A172 (cell line): ENCODE measurements at places on chromosomes 4 and X. TPM values are rescaled to one million over a fixed set of nuclear protein-coding genes. Genes with fewer than 3 reads are reported as not detected.

Gene HOPX
- not detected in 2 replicates for total RNA-seq

GRCh38 chr4:177057186-177057585 is 252.5 kb upstream of the NEIL3 start:
- no peak for DNase-seq

DNA sequence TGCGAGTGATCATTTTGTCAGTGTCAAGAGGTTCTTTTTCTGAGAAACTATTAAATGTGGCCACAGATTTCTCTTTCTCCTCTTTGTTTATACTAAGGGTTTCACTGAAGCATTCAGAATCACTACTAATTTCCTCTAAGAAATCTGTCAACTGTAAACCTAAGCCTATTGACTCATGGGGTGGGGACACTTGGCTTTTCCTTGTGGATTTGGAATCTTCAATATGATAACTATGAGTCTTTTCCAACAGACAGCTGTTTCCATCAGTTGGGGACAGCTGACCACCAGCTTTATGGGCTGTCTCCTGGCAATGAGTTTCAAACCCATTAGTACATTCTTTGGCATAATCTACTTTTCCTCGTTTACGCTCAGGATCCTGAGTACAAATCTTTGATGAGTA is 13.8 kb downstream of the PGRMC1 start:
- no peak for DNase-seq

DNA sequence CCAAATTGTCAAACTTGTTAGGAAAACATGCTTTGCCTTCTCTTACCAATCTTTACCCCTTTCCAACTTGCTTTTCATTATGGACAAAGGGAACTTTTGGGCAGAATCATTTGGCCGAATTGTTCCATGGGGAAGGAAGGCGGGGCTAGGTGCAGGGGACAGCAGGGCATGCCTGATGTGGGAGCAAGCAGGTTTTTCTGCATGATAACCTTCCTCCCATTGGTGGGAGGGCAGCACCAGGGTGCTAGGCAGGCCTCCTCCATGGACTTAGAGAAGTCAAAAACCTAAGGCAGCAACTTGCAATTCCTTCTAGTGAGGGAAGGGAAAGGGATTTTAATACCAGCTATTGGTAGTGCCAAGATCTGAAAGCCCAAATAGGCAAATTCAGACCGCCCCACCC is 260.5 kb downstream of the MAPK10 start:
- no peak for DNase-seq

GRCh38 chr4:113169368-113169767 is 119.9 kb downstream of the ANK2 start:
- DNase-seq = peak; percentile 22

- no peak for DNase-seq
Measured at GRCh38 chrX:69615342-69615741, 571 bp upstream of the EDA start.
